Stromal cell of bone marrow (primary cell): ENCODE measurements at places on chromosomes 5 and 9.

- no peak for DNase-seq
Observed at GRCh38 chr5:163552536-163552935, 47.1 kb downstream of the MAT2B start.

GRCh38 chr9:90907056-90907445 lies 105.4 kb downstream of the SYK start:
- DNase-seq, result no peak

- DNase-seq, result no peak
Observed at GRCh38 chr9:109518621-109519335, 20.7 kb upstream of the PTPN3 start.

DNA sequence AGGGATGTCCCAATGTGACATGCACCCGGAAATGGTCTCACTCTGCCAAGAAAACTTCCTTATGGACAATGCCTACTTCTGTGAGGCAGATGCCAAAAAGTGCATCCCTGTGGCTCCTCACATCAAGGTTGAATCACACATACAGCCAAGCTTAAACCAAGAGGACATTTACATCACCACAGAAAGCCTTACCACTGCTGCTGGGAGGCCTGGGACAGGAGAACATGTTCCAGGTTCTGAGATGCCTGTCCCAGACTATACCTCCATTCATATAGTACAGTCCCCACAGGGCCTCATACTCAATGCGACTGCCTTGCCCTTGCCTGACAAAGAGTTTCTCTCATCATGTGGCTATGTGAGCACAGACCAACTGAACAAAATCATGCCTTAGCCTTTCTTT lies 37.6 kb upstream of the CCDC152 start:
- no peak for DNase-seq

GRCh38 chr5:137113939-137114338 lies 385.2 kb downstream of the SPOCK1 start:
- DNase-seq, result no peak

GRCh38 chr5:149079883-149080282 lies 17.0 kb upstream of the SH3TC2 start:
- DNase-seq, result no peak

- DNase-seq, result peak; percentile 65
Observed at GRCh38 chr5:80255811-80256712, at the start of gene SERINC5. Gene SERINC5 (minus strand): TSS chr5:80256048. CDS start chr5:80255922, 126 bp downstream.

- DNase-seq, result no peak
Observed at GRCh38 chr9:37036776-37037502, 2.9 kb upstream of the PAX5 start.

DNA sequence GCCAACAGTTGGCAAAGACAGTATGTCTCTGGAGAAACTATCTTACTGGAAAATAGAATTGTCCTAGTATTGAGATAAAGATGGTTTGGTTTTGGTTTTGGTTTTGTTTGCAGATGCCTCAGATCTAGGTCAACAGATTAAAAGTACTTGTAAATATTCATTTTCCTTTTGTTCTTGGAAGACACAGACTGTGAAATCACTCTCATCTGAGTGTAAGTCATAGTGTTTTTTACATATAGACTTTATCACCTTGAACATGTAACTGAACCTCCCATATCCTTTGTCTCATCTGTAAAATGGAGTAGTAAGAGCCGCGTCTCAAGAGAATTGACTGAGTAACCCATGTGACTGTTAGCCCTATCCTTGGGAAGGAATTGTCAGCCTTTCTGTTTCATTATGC lies 34.3 kb downstream of the MAP3K1 start:
- DNase-seq, result no peak

DNA sequence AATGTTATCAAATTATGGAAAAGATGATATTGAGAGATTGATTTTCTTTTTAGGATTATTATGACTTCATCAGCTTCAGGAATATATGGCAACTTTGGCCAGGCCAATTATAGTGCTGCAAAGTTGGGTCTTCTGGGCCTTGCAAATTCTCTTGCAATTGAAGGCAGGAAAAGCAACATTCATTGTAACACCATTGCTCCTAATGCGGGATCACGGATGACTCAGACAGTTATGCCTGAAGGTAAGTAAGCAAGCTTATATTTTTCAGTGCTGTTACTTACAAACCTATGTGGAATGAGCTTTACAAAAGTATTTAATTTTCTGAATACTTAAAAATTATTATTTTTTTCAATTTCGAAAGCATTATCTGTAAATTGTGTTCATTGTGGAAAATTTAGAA lies 26.5 kb downstream of the HSD17B4 start:
- DNase-seq, result no peak

DNA sequence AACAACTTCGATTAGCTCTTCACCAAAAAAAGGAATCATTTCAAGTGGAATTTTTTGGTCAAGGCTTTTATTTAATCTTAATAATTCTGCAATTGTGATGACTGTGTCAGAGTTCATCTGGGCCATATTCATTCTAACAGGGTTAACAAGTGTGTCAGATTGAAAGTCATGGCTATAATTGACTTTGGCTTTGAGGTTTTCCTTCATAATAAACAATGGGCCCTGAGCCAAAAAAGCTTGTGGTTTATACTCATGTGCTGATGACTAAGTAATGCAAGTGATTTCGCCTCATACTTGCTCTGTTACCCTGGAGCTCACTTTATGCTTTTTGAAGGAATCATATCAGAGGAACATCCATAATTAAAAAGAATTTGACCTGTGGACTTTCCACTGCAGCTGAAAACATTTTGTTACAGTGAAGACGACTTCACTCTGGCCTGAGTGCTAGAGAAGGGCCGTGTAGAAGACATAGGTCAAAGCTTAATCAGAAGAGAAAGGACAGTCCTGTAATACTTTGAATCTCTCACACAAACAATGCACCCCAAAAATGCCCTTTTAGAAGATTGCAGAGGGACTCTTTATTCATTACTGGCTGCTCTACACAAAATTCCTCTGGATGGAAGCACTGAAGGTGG lies 101.7 kb downstream of the GDNF start:
- DNase-seq, result peak; percentile 94

DNA sequence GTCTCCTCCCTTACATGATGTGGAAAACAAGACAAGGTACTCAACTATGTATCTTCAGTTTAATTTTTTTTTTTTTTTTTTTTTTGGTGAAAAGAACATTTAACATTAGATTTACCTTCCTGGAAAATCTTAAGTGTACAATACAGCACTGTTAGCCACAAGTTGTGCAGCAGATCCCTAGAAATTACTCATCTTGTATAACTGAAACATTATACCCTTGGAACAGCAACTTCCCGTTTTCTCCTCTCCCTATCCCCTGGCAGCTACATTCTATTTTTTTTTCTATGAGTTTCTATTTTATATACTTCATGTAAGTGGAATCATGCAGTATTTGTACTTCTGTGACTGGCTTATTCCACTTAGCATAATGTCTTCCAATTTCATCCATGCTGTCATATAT lies 421.9 kb upstream of the FTMT start:
- peak; percentile 33 for DNase-seq

- DNase-seq, result no peak
Observed at GRCh38 chr5:95281226-95281625, 3.7 kb downstream of the MCTP1 start.

- no peak for DNase-seq
Observed at GRCh38 chr5:73215531-73215890, 42.5 kb downstream of the TMEM174 start.
